CD14-positive monocyte (primary cell): ENCODE measurements at places on chromosomes 12 and 14. TPM values are rescaled to one million over a fixed set of nuclear protein-coding genes. Genes with fewer than 3 reads are reported as not detected.

Gene NTS
- not detected for polyA plus RNA-seq

Gene PLEKHG7
- not detected for polyA plus RNA-seq

- H3K27me3 ChIP-seq: peaks cover 5% of the 10 kb centered on the region
- no peak overlapping the region for H3K4me3 ChIP-seq
- DNase-seq: peak; percentile 61
- H3K36me3 ChIP-seq: no peaks in the 10 kb centered on the region
- no peak overlapping the region for H3K27ac ChIP-seq
These were observed 3.6 kb upstream of the SLC7A8 start for GRCh38 chr14:23186913-23187654.

DNA sequence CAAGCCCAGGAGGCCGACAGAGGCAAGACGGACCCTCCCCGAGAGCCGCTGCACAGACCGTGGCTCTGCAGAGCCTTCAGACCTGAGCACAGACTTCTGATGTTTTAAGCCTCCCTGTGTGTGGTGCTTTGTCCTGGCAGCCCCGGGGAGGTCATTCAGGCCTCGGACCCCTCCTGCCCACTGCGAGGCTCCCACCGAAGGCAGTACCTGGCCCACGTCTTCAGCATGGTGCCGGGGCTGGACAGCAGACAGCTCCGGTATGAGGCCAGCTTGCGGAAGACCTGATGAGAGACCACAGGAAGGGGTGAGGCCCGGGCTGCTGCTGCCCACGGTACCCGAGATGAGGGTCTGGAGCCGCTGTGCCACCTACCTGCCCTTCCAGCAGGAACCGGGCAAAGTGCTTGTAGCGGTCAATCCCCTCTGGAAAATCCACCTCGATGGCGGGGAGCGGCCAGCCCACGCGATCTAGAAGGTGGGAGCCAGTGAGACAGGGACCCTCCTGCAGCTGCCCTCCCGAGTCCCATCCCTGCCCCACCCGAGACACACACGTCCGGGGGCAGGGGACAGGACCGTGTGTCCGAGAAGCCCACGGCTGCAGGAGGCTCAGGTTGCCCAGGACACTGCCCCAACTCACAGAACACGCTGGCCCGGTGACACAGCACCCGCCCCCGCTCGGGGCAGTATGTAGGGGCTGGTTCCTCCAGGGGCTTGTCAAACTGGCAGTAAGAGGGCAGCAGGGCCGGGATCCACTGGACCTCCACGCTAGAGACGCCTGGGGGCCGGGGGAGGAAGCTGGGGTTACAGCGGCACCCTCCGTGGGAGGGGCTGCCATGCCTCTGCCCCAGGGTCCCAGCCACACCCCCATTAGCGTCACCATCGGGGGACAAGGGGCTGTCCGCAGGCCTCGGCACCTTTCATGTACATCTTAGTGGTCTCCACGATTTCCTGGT, 35.6 kb upstream of the UBC start:
- H3K27ac ChIP-seq: no peak overlapping the region
- peaks cover 17% of the 10 kb centered on the region for H3K4me1 ChIP-seq
- DNase-seq: no peak

GRCh38 chr12:67774983-67775587, 126.5 kb downstream of the DYRK2 start:
- H3K36me3 ChIP-seq: no peaks in the 10 kb centered on the region
- H3K4me1 ChIP-seq: no peaks in the 10 kb centered on the region
- H3K27me3 ChIP-seq: no peaks in the 10 kb centered on the region
- DNase-seq: no peak

GRCh38 chr14:50677527-50678063, 9.5 kb upstream of the SAV1 start:
- H3K4me1 ChIP-seq: peaks cover 25% of the 10 kb centered on the region
- DNase-seq: peak; percentile 18
- H3K36me3 ChIP-seq: no peaks in the 10 kb centered on the region
- H3K27me3 ChIP-seq: no peaks in the 10 kb centered on the region
- H3K27ac ChIP-seq: peak overlapping the region; percentile 66

GRCh38 chr14:61705017-61705416, 9.7 kb downstream of the HIF1A start:
- H3K4me3 ChIP-seq: no peak overlapping the region
- H3K36me3 ChIP-seq: no peaks in the 10 kb centered on the region
- H3K4me1 ChIP-seq: peaks cover 4% of the 10 kb centered on the region
- no peak overlapping the region for H3K27ac ChIP-seq

DNA sequence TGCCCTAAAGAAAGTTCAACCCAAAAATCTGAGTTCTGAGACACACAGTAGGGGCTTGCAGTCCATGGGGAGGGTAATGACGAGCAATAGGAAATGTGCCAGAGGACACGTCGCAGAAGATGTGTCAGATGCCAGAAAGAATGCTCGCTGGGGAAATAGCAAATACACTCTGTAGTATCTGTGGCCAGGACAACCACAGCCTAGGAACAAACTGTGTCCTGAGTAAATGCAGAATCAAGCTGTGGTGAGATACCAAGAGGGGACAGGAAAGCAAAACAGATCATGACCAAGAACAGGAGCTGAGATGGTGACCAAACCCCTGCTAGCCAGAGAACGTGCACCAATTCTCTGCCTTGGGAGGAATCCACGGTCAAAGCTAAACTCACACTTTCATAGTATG, 9.1 kb downstream of the CRACR2A start:
- H3K4me3 ChIP-seq: no peak overlapping the region
- H3K36me3 ChIP-seq: peaks cover 2% of the 10 kb centered on the region
- H3K27me3 ChIP-seq: no peaks in the 10 kb centered on the region
- no peak overlapping the region for H3K27ac ChIP-seq
- no peak for DNase-seq
- no peaks in the 10 kb centered on the region for H3K4me1 ChIP-seq

GRCh38 chr14:64709126-64709525, 4.9 kb downstream of the PLEKHG3 start:
- no peak overlapping the region for H3K4me3 ChIP-seq
- H3K27ac ChIP-seq: peak overlapping the region; percentile 85
- H3K36me3 ChIP-seq: no peaks in the 10 kb centered on the region
- no peak for DNase-seq

DNA sequence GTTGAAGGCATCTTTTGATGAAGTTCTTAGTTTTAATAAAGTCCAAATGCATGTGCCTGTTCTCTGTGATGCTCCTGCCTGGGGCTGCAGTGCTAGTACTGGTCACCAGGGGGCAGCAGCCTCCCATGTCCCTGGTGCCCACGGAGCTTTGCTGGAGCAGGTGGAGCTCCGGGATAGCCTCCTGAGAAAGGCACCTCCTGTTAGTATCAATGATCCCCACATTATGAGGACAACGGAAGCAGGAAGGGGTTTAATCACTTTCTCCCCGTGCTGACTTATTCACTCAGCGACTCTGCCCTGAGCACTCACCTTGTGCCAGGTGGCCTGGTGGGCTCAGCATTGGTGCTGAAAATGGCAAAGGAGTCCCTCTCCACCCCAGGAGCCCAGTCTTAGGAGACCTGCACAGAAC, 123.0 kb upstream of the PZP start:
- DNase-seq: peak; percentile 50
- H3K4me1 ChIP-seq: peaks cover 21% of the 10 kb centered on the region
- no peak overlapping the region for H3K4me3 ChIP-seq
- no peaks in the 10 kb centered on the region for H3K27me3 ChIP-seq
- H3K36me3 ChIP-seq: no peaks in the 10 kb centered on the region
- no peak overlapping the region for H3K27ac ChIP-seq

DNA sequence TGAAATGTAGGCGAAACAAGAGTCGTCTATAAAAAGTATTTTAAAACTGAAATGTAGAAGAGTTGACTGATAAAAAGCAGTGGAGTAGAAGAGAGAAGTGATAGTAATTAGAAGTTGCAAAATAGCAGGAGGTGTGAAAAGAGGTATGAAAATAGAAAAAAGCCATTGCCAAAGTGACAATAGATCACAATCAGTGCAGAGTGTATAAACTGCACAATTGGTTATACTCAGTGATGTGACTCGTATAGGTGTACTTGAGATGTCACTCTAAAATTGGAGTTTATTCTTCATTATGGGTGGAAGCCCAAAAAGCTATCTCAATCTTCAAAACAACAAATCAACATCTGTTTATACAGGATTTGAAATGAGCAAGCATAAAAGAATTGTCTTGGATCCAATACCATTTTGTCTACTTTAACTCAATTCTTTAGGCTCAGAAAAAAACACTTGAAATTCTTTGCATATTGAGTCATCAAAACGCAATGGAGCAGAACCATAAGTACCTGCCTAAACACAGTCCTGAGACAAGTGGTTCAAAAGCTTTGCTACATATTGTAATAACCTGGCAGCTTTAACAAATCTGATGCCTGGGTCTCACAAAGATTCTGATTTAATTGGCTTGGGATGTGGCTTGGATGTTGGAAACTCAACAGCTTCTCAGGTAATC, 8.8 kb downstream of the IKBIP start:
- DNase-seq: no peak
- H3K4me1 ChIP-seq: peaks cover 25% of the 10 kb centered on the region
- H3K4me3 ChIP-seq: no peak overlapping the region
- H3K36me3 ChIP-seq: peaks cover 10% of the 10 kb centered on the region
- H3K27me3 ChIP-seq: no peaks in the 10 kb centered on the region
- H3K27ac ChIP-seq: no peak overlapping the region
